CD4-positive, alpha-beta T cell treated with Interleukin-6 at 100 ng/mL for 8 hours (primary cell): ENCODE measurements at places on chromosomes 5 and 9.

- no peak for DNase-seq
Observed at GRCh38 chr5:172730981-172731679, 39.9 kb downstream of the DUSP1 start.

DNA sequence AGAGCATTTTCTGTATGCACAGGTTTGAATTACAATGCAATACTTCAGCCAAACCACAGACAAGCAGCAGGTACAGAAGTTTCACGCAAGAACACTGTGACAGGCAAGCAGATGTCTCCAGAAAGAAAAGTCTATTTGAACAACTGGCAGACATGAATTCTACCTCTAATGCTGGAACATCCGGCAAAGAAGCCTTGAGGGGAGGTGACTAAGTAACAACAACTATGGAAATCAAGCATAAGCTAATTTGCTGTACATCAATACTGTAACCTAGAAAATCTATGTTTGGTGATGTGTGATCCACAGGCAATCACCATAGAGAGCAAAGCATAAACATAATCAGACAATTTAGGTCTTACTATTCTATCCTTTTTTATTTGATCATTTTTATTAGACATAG lies 65.5 kb downstream of the PLK2 start:
- DNase-seq, result no peak

DNA sequence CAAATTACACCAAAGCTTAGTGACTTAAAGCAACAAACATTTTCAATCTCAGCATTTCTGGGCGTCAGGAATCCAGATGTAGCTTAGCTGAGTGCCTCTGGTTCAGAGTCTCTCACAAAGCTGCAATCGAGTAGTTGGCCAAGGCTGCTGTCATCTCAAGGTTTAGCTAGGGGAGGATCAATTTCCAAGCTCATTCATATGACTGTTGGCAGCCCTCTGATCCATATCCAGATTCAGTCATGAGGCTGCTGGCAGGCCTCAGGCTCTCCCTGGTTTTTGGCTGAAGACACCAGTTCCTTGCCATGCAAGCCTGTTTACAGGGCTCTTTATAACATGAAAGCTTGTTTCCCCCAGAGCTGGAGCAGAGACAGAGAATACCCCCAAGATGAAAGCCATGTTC lies 419.5 kb upstream of the TLE4 start:
- no peak for DNase-seq

- DNase-seq, result no peak
Observed at GRCh38 chr9:125754096-125754495, 6.9 kb downstream of the PBX3 start.

GRCh38 chr5:150077996-150078801 lies 8.2 kb downstream of the CSF1R start:
- no peak for DNase-seq

- DNase-seq, result no peak
Observed at GRCh38 chr5:84961193-84961592, 576.5 kb upstream of the EDIL3 start.

- DNase-seq, result no peak
Observed at GRCh38 chr5:173676375-173676774, 59.9 kb upstream of the BOD1 start.
